ENCODE measurements at places on chromosomes 2 and 18.

GRCh38 chr18:35172451-35173035 lies 68.3 kb upstream of the ZNF397 start:
- no peak for DNase-seq

DNA sequence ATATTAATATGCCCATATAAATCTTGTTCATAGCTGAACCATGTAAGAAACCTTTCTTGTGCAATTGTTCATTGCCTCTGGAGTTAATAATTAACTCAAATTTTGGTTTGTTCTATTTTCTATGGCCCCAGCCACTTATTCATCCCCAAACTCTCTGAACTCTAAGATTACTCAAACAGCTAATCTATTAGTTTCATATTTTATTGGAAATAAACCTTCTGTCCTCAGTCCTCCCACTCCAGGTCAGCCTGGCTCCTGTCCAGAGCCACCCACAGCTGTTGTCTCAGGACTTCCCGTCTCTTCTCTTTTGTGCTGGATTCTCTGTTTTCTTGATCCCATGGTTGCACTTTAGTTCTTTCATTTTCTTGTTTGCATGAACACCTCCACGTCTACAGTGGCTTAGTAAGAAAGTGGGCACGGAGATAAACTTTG lies 4.4 kb upstream of the RNF103 start:
- DNase-seq, result no peak

- DNase-seq, result no peak
These were observed 58.0 kb downstream of the LRRTM1 start for GRCh38 chr2:80246534-80246933.

DNA sequence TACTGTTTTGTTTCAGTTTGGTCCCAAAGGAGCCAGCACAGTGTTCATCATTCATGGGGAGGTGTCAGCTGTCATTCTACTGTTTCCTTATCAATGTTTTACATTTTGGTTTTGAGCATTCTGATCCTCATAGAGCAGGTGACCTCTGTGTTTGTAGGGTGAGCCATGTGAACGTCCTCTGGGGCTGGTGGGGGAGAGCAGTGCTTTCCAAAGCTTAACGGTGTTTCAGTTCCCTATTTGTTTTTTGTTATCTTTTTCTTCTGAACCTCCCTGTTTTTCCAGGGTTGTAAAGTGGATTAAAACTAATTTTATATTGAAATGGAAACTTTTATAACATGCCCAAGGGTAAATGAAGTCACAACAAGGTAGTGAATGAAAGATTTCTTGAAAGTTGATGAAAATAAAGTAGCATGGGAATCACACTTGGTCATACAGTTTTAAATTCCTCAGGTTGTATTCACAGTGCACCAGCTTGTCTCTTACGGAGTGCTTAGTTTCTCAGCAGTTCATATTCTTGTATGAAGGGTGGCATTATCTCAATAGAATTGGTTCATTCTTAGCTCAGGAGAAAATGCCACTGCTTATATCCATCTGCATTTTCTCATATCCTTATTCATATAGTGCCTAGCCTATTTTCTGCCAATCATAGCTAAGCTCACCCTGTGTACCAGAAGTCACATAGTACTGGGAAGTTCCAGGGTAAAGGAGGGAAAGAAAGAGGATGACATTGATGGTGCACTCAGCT lies 54.5 kb downstream of the MAP4K4 start:
- no peak for DNase-seq

DNA sequence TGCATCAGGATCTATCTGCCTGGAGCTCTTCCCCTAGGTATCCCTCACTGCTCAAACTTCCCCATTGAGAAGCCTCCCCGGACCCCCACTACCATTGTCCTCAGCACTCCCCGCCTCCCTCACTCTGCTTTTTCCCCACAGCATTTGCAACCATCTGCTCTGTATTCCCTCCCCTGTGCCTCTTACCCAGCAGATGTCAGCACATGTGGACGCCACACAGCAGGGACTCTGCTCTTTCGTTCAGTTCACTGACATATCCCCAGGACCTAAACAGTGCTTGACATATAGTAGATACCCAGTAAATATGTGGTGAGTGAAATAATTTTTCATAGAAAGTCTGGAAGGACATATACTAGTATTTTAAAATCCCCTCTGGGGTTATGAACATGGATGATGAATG lies 101.1 kb downstream of the TMEM247 start:
- no peak for DNase-seq

GRCh38 chr2:140440815-140441214 lies 1660.6 kb upstream of the NXPH2 start:
- no peak for DNase-seq

GRCh38 chr2:106269591-106270291 lies 75.6 kb upstream of the UXS1 start:
- no peak for DNase-seq

- DNase-seq, result no peak
These were observed 656.5 kb downstream of the SUCLG1 start for GRCh38 chr2:83802604-83803003.

- peak; percentile 92 for DNase-seq
These were observed 17.0 kb upstream of the BCL2 start for GRCh38 chr18:63336366-63337099.

DNA sequence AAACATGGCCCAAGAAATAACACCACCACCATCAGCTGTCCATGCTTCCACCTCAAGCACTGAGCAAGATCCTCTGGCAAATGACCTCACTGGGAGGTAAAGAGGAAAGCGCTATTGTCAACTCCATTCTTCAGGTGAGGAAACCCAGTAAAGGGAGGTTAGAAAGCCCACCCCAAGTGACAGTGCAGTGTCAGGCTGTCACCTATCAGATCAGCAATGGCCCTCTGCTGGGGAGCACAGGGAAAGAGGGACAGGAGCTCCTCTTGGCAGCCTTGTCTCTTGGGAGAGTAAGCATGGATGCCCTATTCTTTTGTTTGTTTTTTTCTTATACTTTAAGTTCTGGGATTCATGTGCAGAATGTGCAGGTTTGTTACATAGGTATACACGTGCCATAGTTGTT lies 104.3 kb upstream of the DAPL1 start:
- DNase-seq, result no peak

- no peak for DNase-seq
These were observed 38.5 kb upstream of the RND3 start for GRCh38 chr2:150526006-150526405.

- peak; percentile 35 for DNase-seq
These were observed 739 bp downstream of the SIX2 start for GRCh38 chr2:45008296-45009129.

GRCh38 chr2:191302459-191303139 lies 57.4 kb downstream of the MYO1B start:
- no peak for DNase-seq

- DNase-seq, result peak; percentile 34
These were observed 8.9 kb downstream of the STAM2 start for GRCh38 chr2:152166633-152167032.

DNA sequence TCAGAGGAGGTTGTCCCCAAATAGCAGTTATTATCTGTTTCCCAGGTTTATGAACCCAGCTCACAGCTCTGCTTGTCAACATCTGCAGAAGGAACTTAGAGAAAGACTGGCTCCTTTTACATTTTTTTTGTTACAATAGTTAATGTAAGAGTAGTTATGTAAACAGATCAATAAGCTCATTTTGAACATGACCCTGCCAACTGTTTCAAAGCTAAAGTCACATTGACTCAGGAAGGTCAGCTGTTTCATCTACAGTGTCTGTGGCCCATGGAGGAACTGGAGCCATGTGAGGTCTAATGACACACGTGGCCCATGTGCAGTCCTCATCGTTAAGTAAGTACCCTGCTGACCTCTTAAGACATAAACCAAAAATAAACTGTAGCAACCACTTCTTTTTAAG lies 97.1 kb downstream of the SH3RF3 start:
- DNase-seq, result no peak

GRCh38 chr2:223056701-223057418 lies 4.9 kb downstream of the KCNE4 start:
- no peak for DNase-seq

DNA sequence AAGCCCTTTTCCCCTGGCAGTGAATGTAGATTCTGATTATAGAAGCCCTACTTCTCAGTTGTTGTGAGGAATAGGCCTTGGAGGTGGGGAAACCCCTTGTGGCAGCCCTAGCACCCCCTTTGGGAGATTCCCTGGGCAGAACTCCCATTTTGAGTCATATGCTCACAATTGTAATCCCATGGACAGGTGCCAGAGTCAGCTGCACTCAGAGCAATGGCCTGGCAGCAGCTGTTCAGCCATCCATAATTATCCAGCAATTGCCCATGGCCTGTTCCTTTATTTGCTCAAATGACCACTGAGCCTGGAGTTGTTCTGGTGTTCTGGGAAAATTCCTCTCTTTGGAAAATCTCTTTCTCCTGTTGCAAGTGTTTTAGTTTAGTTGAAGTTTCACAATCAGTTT lies 71.7 kb downstream of the PTRHD1 start:
- peak; percentile 62 for DNase-seq

DNA sequence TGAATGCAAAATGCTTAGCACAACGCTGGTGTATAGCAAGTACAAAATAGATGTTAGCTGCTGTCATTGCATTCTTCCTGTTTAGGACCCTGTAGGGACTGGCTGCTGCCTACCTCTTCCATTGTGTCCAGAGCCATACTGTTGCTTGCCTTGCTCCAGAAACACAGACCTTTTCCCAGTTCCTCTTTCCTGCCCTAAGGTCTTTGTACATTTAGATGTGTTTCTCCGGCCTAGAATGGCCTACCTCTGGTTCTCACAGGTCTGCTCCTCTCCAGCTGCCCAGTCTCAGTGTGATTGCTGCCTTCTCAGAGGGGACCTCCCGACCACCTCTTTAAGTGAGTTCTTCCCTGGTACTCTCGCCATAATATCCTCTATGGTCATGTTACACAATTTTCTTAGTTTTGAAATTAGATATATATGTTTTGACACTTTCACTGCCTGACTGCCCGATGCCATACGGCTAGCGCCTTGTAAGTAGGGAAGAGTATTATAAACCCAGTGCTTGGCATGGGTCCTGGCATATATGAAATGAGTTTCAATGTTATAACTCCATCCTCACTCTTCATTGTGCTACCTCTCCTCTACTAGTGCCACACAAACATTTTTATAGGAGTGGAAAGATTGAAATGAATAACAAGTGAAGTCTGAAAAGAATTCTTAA lies 48.3 kb downstream of the RFTN2 start:
- no peak for DNase-seq

DNA sequence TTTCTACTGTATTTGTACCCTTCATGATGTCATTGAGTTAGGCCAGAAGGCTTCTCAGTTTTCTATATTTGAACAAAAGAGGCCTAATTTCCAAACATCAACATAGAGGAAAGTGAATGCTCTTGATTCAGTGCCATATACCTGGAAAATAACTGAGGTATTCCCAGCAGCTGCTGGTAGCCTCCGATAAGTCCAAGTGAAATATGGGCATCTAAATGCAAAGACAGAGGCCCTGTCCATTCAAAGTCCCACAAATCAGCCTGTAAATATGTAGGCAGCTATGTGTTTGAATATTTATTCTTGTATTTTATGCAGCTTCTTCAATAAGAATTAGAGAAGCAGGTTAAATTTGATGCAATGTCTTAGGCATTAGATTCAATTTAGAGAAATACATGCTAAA lies 89.5 kb upstream of the DPP10 start:
- DNase-seq, result no peak

GRCh38 chr2:147197754-147198483 lies 646.9 kb upstream of the ACVR2A start:
- DNase-seq, result no peak

DNA sequence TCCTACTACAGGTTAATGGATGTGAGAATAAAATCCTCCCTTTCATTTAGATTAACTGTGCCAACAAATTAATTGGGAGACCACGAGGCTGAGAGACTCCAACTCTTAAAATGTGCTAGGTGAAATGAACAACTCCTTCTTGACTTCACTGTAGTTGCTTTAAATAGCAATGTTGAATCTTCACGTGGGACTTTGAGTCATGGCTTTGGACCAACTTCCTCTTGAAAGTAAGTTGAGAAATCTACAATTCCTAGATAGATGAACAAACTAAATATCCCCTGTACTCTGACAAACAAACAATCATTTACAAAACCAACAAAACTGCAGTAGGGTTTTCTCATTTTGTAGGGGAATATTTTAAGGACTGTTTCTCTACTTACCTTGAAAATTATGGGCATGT lies 291.9 kb upstream of the SPRED2 start:
- no peak for DNase-seq

DNA sequence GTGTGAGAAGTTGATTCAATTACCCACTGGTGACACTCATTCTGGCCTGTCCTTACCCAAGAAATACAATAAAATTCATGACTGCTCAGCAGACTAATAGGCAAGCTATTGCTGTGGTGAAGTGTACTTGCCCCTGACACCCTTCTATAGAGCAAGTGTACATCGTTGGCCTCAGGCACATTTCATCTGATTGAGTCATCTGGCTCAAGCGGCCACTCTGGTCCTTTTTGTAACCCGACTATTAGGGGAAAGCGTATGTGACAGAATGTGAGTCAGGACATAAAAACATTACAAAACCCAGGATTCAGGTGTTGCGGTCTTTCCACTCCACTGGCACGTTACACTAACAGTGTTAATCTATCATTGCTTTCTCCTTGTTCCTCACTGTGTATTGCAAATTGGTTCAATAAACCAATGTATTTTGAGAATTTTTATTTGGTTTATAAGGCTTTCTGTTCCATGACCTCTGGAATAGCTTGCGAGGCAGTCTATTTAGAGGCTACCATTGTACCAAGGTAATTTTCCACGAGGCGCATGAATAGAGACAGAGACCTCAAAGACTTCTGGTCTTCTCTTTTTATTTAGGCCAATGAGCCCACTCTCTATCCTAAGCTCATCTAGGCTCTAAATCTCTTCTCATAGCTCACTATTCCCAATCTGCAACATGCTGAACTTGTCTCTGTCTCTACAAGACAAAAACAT lies 10.2 kb upstream of the TTC32 start:
- peak; percentile 91 for DNase-seq

GRCh38 chr2:21860907-21861306 lies 737.1 kb downstream of the TDRD15 start:
- DNase-seq, result no peak

DNA sequence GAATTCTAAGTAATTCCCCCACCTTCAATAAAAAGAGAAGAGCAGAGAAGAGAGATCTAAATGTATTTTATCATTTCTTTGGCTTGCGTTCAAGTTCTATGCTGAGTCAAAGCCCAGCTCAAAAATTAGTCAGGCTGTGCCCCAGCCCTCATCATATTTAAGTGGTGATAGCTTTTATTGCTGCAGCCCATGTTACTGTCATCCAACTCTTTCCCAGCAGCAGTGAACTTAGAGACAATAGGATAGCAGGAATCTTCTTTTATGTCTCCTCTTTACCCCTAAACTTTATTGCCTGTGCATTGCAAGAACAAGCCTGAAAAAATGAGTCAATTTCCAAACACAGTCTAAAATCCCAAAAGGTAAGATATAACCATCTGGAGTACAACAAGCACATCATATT lies 1599.3 kb upstream of the PIK3C3 start:
- peak; percentile 71 for DNase-seq

DNA sequence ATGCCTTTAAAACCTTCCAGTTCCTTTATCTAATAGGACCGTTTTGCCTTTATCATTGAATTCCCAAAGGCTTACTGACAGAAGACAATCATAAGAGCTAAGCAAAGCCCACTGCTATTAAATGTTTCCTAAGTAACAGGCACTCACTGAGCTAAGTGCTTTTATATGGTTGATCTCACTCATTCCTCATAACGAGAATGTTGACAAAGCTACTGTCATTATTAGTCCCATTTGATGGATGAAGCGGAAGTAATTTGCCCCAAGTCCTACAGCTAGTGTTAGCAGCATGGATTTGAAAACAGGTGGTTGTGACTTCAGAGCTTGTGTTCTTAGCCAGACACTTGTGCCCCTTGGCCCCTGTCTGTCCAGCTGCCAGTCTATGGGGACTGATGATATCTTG lies 134.8 kb upstream of the SERPINE2 start:
- DNase-seq, result no peak

GRCh38 chr2:42663828-42664227 lies 95.4 kb downstream of the MTA3 start:
- DNase-seq, result no peak

Measured in fibroblast of skin of back (primary cell).